ENCODE measurements at places on chromosomes 4 and X.

GRCh38 chrX:87636533-87636932 is 118.9 kb downstream of the KLHL4 start:
- DNase-seq, result no peak

DNA sequence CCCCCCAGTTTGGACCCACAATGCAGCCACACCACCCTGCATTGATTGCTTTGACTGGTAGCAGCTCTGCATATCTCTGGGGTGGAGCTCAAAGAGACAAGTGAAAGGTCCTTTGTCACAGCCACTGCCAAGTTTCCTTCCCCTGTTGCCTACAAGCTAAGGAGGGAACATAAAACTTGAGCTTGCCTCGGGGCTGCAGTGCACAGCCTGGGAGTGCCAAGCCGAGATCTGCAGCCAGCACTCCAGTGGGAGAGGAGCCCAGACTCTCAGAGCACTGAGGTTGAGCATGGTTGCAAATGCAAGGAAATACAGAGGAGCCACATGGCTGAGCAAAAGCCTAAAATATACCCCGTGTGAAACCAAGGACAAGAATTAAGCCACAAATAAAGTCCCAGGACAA is 142.2 kb downstream of the DKK2 start:
- DNase-seq, result no peak

DNA sequence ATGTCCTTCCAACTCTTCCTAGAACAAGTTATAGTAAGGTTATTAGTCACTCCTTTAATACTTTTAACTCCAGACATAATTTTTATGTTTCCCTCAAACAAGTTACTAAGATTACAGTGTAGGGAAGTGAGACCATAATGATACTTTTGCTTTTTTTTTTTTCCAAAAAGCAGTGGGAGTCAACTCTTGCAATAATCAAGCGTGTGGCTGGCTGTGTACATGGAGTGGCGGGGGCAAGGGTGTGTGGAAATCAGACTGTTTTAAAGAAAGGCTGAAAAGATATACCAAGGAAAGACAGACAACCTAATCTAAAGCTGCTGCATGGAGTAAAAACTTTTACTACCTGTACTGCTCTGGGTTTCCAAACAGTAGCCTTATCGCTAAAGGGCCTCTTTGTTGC is 4.1 kb downstream of the NOA1 start:
- no peak for DNase-seq

DNA sequence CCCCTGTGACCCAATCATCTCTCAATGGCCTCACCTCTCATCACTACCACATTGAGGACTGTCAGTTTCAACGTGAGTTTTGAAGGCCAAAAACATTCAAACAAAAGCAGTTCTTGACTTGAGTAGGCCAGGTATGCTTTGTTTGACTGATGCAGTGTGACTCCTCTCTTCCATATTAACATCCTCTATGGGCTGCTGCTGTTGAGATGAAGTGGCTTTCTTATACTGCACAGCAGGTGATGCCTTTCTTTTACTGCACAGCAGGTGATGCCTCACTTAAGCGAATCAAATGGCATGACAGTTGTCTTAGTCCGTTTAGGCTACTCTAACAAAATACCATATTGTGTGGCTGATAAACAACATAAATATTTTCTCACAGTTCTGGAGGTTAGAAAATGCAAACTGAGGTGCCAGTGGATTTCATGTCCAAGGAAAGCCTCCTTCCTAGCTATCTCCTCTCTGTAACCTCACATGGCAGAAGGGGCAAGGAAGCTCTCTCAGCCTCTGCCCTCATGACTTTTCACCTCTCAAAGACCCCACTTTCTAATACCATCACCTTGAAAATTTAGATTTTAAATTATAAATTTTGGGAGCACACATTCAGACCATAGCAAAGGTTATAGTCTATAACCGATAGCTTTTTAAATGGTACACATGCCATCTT is 2267.9 kb upstream of the AGA start:
- DNase-seq, result no peak

- DNase-seq, result no peak
Measured at GRCh38 chrX:108267557-108267956, 170.7 kb downstream of the COL4A6 start.

DNA sequence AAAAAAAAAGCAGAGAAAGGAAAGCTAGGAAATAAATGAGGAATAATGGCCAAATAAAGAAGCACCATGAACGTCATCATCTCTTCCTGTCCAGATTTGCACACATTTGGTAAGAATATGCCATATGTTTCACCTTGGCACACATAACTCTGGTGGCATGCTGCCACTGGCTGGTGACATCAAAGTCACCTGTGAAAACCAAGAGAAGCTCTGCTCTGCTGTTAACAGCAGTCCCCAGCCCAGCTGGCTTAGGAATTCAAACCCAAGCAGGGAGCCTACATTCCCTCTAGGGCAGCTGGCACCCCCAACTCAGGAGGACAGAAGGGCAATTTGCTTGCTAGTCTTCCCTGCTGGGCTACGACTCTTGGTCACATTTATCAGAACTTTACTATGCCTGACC is 77.6 kb downstream of the RASL11B start:
- DNase-seq, result no peak

- DNase-seq, result no peak
Measured at GRCh38 chr4:180280076-180280475, 1963.1 kb upstream of the TENM3 start.

DNA sequence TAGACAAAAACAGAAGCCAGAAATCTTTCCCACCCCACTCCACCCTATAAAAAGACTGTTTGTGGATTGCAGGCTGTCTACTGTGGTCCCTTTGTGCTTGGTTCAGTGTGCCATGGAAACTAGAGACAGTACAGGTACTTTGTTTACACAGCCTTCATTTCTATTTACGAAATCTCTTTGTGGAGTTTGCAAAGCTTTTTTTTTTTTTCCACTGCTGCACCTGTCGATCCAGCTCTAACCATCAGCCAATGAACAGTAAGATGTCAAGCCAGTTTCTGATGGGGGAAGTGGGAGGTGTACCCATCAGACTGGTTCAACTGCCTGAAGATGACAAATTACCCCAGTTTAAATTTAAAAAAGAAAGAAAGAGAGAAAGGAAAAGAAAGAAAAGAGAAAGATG is 20.2 kb upstream of the LRBA start:
- DNase-seq, result no peak

GRCh38 chr4:176150356-176150682 is 45.1 kb downstream of the SPATA4 start:
- peak; percentile 38 for DNase-seq

DNA sequence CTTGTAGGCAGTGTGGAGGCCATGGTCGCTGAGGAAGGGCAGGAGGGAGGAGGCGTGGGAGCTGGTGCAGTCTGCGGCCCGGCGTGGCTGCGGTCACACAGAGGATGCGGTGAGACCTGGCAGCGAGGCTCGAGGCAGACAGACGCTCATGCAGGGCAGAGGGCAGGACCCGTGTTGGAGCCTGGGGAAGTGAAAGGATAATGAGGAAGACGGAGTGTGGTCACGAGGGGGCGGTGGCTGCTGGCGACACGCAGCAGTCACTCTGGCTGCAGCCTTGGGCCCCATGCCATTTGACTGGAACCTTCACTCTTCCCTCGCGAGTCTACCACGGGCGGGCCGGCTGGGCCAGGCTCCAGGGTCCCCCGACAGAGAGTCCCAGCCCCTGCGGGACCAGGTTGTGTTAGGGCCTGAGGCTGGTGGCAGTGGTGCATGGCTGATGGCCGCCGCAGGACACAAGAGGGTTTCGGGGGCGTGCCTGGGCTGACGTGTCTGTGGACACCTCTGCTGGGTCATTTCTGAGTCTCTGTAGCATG is 68.8 kb upstream of the HGFAC start:
- no peak for DNase-seq

- DNase-seq, result peak; percentile 7
Measured at GRCh38 chr4:117164338-117164737, 79.0 kb upstream of the TRAM1L1 start.

GRCh38 chr4:106338671-106339070 is 22.3 kb downstream of the AIMP1 start:
- no peak for DNase-seq

DNA sequence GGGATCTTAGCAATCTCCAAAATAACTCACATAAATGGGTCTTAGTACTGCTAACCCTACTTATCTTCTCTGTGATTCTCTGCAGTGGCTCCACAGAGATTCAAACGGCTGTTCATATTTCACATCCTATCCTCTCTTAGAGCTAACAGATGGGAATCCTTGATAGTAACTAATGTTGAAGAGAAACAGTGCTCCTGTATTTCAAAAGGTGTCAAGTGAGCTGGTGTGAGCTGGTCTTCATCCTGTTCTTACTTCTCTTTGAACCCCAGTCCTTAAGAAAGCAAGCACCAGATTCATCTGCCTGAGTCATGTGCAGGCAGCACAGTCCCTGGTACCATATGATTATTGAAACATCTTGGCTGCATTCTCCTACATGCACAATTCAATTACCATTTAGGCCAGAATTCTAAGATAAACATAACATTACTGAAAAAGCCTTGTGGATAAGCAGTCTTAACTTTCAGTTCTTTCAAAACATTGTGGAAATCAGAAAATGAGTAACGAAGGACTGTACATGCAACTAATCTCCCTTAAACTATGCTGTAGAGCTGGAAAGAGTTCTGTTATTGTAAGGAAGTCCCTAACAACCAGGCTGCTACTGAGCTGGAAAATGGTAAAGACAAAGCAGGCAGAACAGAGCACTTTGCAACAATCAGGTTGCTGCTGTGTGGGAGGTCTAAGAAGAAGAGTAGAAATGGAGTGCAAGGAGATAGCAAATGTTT is 153.1 kb downstream of the NPNT start:
- DNase-seq, result no peak

DNA sequence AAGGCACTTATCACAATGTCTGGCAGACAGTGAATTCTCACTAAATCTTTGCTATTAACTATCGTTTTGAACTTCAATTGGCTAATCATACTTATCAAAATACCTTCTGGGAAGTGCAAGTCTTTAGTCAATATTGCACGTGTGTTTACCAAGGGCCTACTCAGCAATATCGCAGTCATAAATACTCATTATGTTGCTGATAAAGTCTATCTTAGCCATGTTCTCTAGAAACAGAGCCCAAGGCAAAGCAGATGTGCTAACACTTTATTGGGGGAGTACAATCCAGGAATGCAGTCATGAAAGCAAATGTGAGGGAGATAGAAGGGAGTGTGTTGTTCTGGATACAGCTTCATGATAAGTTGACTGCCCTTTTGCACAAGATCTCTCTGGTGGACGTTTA is 90.5 kb downstream of the FBXO8 start:
- no peak for DNase-seq

- DNase-seq, result peak; percentile 29
Measured at GRCh38 chrX:153766098-153766817, 2.2 kb downstream of the PLXNB3 start.

DNA sequence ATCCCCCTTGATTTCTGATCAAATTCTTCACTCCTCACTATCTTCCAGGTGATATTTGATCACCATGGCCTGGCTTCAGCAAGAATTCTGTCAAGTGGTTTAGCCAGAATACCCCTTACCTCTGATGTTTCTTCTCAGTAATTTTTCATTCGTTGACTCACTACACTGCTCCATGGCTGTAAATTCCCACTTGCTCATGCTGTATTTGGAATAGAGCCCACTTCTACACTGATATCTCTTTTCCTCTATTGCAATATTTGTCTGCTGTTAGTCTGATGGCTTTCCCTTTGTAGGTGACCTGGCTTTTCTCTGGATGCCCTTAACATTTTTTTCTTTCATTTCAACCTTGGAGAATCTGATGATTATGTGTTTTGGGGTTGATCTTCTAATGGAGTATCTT is 73.9 kb upstream of the DIPK2B start:
- no peak for DNase-seq

DNA sequence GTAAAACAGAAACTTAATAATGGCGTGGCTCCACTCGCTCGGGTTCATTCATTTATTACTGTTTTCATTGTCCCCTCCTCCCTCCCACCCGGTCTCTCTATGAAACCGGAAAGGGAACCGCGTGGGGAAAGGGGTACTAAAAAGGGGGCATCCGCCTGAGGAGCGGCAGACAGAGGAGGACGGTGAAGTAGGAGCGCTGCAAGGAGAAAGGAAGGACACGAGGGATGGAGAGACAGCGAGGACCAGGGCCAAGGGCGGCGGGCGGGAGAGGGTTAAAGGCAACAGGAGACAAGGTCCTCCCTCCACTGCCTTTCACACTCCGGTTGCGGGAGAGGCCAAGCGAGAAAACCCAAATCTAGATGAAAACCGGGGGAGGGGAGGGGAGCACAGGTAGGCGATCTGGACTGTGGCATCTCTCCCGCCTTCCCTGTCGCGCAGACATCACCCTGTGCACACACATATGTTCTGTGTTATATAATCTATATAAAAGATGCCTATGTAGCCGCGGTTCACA is 829 bp downstream of the ELOVL6 start:
- DNase-seq, result peak; percentile 73

GRCh38 chr4:124736526-124736925 is 24.0 kb upstream of the ANKRD50 start:
- no peak for DNase-seq

GRCh38 chr4:113209652-113210320 is 160.3 kb downstream of the ANK2 start:
- DNase-seq, result no peak

- no peak for DNase-seq
Measured at GRCh38 chrX:2423282-2423681, 77.5 kb downstream of the DHRSX start.

- DNase-seq, result no peak
Measured at GRCh38 chrX:133747196-133747595, 238.2 kb downstream of the GPC3 start.

GRCh38 chrX:55006827-55007621 is 6.9 kb downstream of the APEX2 start:
- no peak for DNase-seq

DNA sequence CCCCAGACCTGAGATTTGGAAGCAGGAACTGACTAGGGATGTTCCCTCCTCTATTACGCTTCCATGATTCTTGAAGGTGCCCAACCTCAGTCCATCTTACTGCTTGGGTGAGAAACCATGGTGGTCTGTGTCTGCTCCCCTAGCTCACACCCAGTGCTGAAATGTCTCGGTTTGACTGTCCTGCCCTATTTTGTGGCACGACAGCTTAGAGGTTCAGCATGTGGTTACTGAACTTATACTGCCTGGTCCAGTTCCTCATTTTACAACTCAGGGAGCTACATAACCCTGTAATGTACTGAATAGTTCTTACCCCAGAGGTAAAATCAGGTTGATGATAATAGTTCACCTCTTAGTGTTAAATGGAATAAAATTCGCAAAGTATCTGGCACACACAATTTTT is 203.1 kb downstream of the RBM46 start:
- no peak for DNase-seq

DNA sequence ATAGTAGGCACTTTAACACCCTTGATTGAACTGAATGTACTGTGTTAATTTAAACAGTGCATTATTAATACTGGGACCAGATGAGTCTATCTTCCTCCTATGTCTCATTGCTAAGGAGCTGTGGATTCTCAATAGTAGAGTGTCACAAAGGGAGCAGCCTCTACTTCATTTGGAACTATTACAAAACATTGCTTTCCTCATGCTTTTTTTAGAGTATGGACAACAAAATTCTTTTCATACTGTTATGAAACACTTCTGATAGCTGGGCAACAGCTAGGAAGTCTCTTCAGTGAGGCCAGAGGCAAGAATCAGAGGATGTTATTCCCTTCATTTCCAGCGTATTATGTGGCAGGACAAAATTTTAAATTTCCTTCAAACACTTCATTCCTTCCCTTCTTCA is 160.8 kb downstream of the FBXO8 start:
- DNase-seq, result no peak
